ENCODE measurements at places on chromosomes 5 and 9.

GRCh38 chr5:36629729-36630128 is 23.3 kb downstream of the SLC1A3 start:
- DNase-seq, result no peak

DNA sequence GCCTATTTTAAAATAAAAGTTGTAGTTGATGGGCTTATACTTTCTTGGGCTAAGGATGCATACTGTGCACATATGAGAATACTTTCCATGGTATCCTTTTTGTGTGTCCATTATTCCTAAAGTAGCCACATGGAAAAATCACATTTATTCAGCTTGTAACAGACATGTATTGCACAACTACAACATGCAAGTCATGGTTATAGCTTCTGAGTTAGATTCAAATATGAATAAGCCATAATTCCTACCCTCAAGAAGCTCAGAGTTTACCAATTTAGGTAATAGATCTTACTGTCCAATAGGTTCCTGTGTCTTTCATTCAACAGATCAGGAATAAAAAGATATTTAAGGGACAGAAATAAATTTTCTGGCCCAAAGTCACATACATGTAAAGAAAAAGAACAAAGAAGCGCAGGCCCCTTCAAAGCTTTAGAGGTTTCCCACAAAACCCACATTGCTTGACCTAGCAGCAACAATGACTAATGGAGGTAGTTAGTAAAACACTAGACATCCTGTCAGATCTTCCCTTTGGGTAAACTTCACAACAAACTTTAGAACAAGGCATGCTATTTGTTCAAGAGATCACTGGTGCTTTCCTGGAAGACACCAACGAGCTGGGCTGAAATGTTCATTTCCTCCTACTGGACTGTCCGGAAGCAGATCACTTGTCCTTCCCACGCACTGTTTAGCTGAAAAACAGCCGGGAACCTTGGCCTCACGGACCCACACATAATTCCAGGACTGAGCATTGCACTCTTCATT is 78.4 kb upstream of the ITGA1 start:
- DNase-seq, result no peak

- no peak for DNase-seq
These were observed 19.7 kb upstream of the PHYKPL start for GRCh38 chr5:178252258-178252657.

- DNase-seq, result no peak
These were observed 7.0 kb downstream of the FSTL4 start for GRCh38 chr5:133605323-133605722.

GRCh38 chr5:62268792-62269191 is 37.2 kb upstream of the KIF2A start:
- DNase-seq, result no peak

GRCh38 chr9:12771891-12772290 is 2.9 kb upstream of the LURAP1L start:
- no peak for DNase-seq

- no peak for DNase-seq
These were observed 101.6 kb upstream of the SSBP2 start for GRCh38 chr5:81852291-81853029.

- no peak for DNase-seq
These were observed 75.7 kb downstream of the LHX2 start for GRCh38 chr9:124087226-124087625.

- no peak for DNase-seq
These were observed 463.5 kb upstream of the RGMB start for GRCh38 chr5:98309785-98310598.

GRCh38 chr5:125012727-125013451 is 266.4 kb upstream of the ZNF608 start:
- DNase-seq, result no peak

DNA sequence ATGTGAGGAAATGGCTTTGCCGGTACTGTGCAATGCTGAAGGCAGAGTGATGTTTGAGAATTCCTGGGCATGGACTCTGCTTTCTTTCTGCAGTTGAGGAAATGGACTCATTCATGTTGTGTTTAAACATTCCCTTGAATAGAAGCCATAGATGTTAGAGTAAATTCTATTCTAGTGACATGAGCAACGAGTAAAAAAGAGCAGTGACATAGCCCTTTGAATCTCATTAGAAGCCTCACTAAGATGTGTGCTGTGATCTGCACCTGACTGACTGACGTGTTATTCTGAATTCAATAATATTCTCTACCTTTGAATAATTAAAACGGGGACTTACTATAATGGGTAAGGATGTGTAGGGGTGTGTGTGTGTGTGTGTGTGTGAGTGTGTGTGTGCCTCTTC is 113.7 kb upstream of the KLF4 start:
- DNase-seq, result no peak

- no peak for DNase-seq
These were observed 586.2 kb upstream of the ADAMTS16 start for GRCh38 chr5:4553978-4554377.

GRCh38 chr5:167573370-167574127 is 717.9 kb upstream of the WWC1 start:
- no peak for DNase-seq

DNA sequence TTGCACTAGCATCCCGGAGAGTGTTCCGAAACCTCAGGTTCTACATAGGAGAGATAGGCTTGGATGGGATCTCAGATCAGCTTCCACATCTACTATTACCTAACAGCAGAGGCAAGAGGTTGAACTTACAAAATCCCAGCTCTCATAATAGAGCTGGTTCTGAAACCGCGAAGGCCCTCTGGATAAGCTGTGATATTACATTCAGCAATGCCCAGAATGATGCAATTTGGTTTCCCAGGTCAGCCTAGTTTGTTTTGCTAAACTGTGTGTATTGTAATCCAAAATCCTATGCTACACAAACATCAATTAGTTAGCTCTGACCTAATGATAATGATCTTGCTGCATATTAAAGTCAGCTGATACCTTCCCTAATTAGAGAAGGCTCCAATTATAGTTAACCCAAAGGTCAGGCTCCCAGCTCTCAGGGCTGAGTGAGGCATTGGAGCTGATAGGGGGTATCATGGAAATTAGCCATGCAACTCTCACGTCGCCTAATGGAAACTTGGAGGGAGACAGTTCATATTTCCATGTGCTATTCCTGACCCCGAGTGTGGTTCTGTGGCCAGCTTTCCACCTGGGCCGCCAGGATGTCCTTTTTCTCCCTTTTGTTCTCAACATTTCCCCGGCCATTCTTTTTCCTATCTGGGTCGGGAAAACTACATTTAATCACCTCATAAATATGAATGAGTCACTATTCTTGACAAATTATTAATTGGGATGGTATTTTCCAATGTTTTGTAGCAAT is 278.4 kb upstream of the IRX1 start:
- DNase-seq, result no peak

GRCh38 chr9:94911211-94911610 is 184.7 kb downstream of the AOPEP start:
- no peak for DNase-seq

- no peak for DNase-seq
These were observed 16.6 kb upstream of the CCDC112 start for GRCh38 chr5:115313052-115313451.

DNA sequence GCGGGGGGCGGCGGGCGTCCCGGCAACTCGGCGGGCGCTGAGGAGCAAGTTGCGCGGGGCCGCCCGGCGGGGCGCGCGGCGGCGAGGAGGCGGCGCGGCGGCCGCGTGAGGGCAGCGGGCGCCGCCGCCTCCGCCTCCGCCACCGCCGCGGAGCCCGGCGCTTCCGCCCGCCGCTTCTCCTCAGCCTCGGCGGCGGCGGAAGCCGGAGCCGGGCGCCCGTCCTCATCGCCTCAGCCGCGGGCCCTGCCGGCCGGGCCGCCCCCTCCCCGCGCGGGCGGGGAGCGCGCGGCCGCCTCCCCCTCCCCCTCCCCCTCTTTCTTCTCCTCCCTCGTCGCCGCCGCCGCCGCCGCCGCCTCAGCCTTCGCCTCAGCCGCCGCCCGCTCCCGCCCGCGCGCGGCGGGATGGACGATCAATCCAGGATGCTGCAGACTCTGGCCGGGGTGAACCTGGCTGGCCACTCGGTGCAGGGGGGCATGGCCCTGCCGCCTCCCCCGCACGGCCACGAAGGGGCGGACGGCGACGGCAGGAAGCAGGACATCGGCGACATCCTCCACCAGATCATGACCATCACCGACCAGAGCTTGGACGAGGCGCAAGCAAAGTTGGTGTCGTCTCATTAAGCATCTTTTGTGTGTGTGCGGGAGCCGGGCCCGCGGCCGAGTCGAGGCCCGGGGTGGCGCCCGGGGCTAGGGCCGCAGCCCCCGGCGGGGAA is at the start of gene PBX3:
TSS of gene PBX3 (plus strand) at position 321 of the 712 bp plus-strand sequence.
- DNase-seq, result peak; percentile 34

DNA sequence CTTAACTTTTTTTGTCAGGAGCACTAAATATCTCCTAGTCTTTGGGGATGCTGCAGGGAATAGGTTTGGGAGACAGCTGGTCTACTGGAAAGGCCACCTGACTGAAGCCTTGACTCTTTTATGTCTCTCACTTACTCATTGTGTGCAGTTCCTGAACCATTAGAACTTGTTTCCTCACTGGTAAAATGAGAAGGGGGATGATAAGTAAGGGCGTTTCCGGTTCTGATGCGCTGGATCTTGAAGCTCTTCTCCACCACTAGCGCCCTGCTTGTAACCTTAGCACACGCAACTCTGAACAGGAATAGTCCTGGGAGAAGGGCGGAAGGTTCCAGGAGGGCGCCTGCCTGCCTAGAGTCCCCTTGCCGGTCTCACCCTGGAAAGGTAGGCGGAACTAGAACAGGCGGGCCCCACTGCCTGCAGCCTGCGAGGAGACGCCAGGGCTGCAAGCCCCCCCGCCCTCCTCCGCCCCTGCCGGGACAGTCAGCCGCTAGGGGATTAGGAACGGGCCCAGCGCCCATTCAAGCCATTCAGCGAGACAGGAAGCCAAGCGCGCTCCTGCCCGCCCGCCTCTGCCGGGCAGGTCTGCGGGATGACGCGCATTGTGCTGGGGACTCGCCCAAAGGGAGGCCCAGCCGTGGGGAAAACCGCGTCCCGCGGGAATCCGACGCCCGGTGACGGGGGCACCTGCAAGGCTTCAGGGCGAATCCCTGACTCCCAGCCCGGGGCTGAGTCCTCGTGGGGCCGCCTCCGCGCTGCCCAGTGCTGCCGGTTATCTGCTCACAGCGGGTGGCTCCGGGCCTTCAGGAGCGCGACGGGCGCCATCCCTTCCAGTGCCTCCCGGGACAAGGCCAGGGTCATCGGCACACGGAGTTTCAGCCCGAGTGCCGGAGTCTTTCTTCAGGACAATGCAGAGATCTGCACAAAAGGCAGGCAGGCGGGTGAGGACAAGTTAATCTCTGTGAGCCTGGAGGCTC is 44.0 kb upstream of the XPA start:
- DNase-seq, result peak; percentile 8

- no peak for DNase-seq
These were observed 15.9 kb upstream of the SYNPO start for GRCh38 chr5:150624334-150625163.

- DNase-seq, result no peak
These were observed 73.8 kb downstream of the MRPL36 start for GRCh38 chr5:1725641-1726468.

DNA sequence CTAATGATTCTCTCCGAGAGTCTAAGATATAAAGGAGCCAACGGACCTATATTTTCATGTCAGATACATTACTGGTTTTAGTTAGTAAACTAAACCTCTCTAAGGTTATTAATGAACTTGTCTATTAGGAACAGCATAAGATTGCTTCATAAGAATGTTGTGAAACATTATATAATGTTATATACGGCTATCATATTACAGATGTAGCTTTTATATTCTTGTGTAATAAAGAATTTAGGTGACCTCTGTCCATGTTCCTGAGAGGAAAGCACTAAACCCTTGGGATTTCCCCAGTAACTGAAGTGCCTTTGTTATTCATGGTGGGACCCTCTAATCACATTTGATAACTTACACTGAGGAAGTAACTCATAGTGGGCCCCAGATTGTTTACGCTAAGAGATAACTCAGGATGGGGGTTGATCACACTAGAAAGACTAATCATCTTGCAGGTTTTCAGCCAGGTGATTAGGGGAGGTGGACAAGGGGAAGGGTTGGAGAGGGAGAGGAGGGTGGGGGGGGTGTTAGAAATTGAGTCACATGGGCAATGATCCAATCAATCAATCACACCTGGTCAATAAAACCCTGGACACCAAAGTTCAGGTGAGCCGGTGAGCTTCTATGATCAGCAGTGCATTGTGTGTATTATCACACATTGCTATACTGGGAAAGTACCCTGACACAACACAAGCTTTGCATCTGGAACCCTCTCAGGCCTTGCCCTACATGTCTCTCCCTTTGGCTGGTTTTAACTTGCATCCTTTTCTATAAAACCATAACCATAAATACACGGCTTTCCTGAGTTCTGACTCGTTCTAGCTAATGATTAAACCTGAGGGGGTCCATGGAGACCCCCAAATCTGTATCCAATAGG is 25.8 kb downstream of the ECPAS start:
- no peak for DNase-seq

DNA sequence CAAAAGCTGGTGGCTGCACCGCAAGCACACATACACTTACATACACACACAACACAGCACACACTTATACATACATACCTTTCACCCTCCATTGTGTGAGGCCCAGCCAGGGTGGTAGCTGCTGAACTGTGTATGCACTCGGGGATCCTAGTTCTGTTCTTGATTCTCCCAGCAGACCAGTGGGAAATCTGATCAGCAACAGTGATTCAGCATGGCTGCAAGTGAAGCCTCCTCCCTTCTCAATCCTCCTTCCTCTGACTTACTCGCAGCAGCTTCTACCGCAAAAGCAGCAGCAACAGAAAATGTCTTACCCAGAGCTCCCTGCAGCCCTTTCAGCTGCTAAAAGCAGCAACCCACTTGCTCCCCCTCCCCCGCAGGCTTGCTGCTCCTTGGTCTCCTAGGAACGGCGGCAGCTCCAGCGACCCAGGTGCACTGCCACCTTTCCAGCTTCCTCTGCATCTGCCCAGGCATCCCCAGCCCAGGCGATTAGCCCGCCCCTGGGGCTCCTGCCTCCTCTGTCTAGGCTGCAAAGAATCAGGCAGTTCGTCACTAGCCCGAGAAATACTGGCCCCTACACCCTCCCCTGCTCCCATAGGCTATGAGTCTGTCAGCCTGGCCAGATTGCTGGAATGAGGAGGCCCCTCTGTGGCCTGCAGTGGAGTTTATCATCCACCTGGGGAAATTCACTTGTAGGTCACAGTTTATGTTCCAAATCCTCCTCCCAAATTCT is at the start of gene KLHL3:
TSS of gene KLHL3 (minus strand) at position 535 of the 730 bp plus-strand sequence. CDS start at position 92, 443 bp downstream.
- DNase-seq, result no peak

DNA sequence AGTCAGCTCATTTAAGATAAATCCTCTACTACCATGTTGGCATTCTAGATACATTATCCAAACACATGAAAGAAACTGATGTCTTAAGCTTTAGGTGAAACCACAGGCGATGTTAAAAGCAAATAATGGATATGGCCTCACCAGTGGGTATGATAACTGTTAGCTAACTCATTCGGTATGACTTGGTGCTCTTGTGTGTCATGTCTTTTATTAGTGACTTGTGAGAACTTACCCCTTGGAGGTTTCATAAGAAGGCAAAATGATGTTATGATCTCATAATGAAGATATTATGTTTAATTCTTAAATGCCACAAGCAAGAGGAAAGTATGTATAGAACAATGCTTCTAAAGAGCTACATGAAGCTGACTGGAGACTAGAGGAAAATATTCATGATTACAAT is 1227.0 kb downstream of the EFNA5 start:
- no peak for DNase-seq
